ENCODE measurements at places on chromosomes 2 and 18.

DNA sequence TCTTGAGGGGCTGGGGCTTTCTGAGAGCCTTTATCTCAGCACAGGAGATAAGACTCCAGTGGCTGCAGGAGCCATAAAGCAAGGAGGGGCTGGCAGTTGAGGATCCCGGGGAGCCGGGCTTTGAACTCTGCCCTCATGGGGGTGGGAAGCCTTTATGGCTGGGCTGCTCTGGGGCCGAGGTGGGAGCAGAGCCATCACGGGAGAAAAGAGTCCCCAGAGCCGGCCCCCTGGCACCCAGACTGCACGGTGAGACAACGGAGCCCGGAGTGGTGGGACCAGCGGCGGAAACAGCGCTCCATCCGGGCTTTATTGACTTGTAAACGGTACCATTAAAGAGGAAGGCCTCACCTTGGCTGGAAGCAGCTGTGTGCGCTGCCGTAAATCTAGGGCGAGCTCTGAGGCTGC, 162.6 kb downstream of the MYCN start:
- no peak for DNase-seq

- no peak for DNase-seq
These were observed 62.2 kb upstream of the PMAIP1 start for GRCh38 chr18:59837586-59837985.

DNA sequence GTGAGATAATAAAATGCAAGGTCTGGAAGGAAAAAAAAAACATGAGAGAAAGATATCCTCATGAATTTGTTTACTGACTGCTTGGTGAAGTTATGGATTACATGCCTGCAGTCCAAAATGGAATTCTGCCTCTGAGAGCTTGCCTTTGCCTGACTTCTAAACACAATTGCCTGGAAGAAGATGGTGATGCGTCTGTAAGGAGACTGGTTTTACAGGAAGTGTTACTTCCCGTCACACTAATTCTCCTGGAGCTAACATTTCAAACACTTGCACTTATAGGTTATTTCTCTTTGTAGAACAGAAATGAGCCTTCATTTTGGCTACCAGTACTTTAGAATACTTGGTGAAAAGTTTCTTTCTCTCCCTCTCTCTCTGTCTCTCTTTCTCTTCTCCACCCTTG, 884.3 kb downstream of the TSN start:
- no peak for DNase-seq

GRCh38 chr18:67694787-67695186, 178.3 kb upstream of the DSEL start:
- DNase-seq, result no peak

GRCh38 chr2:165790466-165790865, 3.6 kb downstream of the GALNT3 start:
- DNase-seq, result no peak

- DNase-seq, result no peak
These were observed 43.0 kb downstream of the CENPO start for GRCh38 chr2:24836206-24836605.

GRCh38 chr2:224958873-224959272, 83.4 kb downstream of the DOCK10 start:
- DNase-seq, result no peak

GRCh38 chr2:159942146-159942545, 120.3 kb downstream of the PLA2R1 start:
- no peak for DNase-seq

DNA sequence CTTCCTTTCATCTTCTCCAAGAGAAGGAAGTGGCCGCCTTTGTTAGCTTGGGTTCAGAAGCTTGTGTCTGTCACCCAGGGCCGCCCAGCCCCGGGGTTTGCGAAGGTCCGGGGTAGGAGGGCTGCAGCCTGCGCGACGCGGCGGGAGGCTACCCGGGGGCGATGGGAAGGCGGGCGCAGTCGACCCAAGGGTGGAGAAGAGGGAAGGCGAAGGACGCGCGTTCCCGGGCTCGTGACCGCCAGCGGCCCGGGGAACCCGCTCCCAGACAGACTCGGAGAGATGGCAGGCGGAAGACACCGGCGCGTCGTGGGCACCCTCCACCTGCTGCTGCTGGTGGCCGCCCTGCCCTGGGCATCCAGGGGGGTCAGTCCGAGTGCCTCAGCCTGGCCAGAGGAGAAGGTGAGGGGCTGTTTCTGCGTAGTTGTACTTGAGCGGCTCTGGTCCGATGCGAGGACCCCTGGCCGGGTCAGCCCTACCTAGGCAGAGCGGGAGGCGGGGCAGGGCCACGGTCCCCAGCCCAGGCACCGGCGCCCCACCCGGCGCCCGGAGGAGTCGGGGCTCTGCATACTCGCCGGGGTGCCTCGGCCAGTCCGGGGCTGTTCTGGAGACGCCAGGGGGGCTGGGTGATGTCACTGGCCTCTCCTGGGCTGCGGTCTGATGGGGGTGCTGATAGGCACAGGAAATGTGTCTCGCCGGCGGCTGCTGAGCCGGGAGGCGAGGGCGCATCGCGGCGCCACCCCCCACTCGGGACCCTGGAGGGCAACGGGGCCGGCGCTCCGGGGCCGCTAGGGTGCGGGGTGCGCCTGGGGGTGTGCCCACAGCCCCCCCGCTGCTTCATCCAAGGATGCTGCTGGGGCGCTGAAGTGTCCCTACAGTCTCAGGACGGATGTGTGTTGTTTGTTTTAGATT, at the start of gene QPCT:
TSS of gene QPCT (plus strand) at position 178 of the 909 bp plus-strand sequence. CDS start at position 280, 102 bp downstream.
- DNase-seq, result no peak

DNA sequence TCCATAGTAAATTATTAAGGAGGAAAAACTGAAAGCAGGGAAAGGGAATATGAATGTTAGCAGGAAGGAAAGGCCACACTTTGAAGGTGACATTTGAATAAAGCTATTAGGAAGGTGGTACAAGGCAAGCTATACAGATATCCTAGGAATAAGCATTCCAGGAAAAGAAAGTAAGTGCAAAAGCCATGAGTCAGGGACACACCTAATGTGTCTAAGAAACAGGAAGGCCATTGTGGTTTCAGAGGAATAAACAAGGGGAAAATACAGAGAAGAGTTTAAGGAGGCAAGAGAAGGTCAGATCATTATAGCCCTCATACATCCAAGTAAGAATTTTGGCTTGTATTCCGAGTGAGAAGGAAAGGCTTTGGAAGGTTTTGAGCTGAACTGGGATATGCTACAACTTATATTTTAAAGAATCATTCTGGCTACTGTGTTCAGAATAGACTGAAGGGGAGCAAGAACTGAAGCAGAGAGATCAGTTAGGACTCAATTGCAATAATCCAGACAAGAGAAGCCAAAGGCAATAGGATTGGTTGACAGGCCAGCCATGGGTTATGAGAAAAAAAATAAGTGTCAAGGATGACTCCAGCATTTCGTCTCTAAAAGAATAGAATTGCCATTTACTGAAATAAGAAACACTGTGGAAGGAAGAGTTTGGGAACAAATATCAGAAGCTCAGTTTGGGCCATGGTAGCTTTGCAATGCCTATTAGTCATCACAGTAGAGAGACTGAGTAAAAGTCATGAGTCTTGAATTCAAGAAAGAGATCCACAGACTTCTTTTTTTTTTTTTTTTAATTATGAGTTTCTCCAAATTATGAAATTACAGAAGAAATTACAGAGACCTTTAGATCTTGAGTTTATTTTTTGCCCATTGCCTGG, 11.3 kb downstream of the RAD51AP2 start:
- no peak for DNase-seq

DNA sequence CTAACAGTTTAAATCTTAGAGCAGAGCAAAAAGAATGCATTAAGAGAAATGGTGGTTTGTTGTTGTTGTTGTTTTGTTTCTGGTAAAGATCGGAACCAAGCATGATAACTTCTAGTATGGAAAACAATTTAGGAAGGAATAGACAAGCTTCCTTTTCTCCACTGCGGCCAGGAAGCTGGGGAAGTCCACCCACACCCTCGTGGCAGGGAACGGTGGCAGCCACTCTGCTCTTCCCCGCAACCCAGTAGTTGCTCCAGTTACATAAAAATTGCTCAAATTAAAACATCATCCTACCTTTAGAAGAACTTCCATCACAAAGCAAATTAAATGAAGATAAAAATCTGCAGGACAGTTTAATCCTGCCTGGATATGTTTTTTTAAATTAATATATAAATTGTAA, 113.0 kb downstream of the RBMS1 start:
- DNase-seq, result no peak

- DNase-seq, result no peak
These were observed 2005.9 kb upstream of the CELF4 start for GRCh38 chr18:39571511-39571910.

GRCh38 chr2:97733341-97734035, 20.1 kb downstream of the ZAP70 start:
- no peak for DNase-seq

- peak; percentile 42 for DNase-seq
These were observed 159.4 kb upstream of the FOSL2 start for GRCh38 chr2:28233164-28233676.

DNA sequence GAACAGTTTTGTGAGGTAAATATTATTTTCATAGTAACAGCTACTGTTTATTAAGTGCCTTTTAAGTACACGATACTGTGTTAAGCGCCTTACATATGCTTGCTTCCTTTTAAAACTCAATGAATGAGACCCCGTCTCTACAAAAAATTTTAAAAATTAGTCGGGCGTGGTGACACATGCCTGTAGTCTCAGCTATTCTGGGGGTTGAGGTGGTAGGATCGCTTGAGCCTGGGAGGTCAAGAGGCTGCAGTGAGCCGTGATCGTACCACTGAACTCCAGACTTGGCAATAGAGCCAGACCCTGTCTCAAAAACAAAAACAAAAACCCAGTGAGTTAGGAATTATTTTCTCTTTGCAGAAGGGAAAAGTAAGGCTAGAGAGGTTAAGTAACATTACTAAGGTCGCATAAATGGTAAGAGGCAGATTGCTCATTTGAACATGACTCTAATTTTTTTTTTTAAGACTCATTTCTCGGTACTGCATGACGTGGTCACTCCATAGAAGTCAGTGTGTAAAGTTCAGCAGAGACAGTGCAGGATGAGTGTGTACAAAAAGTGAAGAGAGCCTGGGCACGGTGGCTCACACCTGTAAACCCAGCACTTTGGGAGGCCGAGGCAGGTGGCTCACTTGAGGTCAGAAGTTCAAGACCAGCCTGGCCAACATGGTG, 1.1 kb downstream of the METAP1D start:
- no peak for DNase-seq

GRCh38 chr2:23524261-23524706, 139.3 kb downstream of the KLHL29 start:
- no peak for DNase-seq

GRCh38 chr2:43455731-43456642, 139.9 kb downstream of the THADA start:
- DNase-seq, result no peak

- no peak for DNase-seq
These were observed 13.1 kb downstream of the KLHL14 start for GRCh38 chr18:32759611-32760167.

GRCh38 chr18:43034683-43035500, 80.6 kb downstream of the RIT2 start:
- DNase-seq, result no peak

DNA sequence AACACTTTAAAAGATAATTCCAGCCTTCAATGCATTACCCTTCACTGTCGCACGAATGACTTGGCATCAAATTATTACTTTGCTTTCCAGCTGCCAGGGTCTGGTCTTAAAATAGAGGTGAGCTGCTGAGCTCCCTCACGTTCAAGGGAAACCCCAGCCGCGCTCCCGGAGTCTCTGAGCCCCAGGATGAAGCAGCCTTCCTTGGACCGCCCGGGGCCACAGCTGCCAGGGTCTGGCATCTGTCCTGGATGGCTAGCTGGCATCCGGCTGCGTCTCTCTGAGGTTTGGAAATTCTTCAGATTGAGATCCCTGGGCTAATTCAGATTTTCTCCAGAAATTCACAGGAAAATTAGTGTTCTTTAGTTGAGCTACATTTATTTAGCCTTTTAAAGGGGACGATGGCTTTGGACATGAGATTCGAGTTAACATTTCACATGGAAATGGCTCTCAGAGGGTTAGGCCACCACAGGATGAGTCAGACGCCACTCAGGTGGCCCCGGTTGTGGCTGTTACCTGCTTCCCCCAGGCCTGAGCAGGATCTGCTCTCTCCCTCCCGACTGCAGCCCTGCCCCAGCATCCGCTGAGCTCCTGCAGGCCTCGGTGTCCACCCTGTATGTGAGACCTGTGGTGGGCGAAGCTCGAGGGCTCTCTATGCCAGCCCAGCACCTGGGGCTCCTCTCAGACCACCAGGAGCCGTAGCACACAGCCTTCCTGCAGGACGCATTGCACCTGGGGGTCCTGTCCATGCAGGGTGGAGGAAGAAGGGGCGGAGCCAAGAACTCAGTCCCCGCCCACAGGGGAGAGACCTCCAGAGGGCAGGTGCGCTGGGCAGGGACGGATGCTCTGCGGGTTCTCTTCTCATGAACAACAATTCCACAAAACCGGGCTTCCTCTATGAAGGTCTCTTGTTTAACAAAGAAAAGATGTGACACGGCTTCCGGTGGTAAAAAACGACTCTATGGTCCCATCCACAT, 255.5 kb downstream of the TWIST2 start:
- no peak for DNase-seq

- peak; percentile 1 for DNase-seq
These were observed 355.0 kb upstream of the CHST9 start for GRCh38 chr18:27540111-27540510.

- no peak for DNase-seq
These were observed 56.1 kb upstream of the DNMT3A start for GRCh38 chr2:25397777-25398176.

GRCh38 chr2:176516051-176516602, 246.9 kb downstream of the MTX2 start:
- no peak for DNase-seq

DNA sequence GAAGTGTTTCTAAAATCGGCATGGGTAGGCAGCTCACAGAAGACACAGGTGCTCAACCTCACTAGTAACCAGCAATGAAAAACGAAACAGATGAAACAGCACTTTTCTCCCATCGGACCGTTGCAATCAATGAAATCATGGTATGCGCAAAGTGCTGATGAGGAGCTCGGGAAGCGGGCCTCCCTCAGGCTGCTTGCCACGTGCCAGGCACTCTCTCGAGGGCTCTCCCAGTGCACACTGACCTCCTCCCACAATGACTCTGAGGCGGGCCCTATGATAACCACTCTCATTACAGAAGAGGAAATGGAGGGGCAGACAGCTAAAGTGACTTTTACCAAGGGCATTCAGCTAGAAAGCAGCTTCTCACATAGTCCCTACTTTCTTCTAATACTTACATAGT, 3.8 kb upstream of the ANKRD23 start:
- no peak for DNase-seq

DNA sequence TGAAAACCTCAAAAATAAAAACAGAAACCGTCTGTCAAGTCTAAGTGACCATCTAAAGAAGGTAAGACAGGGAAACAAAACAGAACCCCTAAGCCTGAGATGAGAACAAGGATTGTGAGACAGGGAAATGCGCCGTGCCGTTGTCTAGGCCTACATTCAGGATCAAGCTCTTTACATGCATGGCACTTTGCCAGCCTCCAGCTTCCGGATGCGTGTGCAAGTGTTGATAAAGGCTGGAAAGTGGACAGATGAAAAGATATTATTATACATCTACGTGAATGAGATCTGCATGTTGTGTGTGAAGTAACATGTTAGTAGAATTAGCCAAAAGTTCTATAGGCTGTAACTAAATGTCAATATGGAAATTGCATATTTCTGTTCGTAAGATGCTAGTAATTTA, 28.6 kb upstream of the TMEM87B start:
- no peak for DNase-seq

GRCh38 chr18:10234912-10235660, 219.3 kb upstream of the APCDD1 start:
- peak; percentile 79 for DNase-seq

GRCh38 chr2:192073878-192074277, 120.9 kb downstream of the TMEFF2 start:
- DNase-seq, result no peak

GRCh38 chr2:223109341-223109740, 57.4 kb downstream of the KCNE4 start:
- DNase-seq, result no peak
